Nucleus accumbens (tissue), 56 donors: ENCODE measurements at places on chromosomes 6 and 20.
A peak's percentile ranks its signal among the peaks of the same experiment; 100 is the strongest.

DNA sequence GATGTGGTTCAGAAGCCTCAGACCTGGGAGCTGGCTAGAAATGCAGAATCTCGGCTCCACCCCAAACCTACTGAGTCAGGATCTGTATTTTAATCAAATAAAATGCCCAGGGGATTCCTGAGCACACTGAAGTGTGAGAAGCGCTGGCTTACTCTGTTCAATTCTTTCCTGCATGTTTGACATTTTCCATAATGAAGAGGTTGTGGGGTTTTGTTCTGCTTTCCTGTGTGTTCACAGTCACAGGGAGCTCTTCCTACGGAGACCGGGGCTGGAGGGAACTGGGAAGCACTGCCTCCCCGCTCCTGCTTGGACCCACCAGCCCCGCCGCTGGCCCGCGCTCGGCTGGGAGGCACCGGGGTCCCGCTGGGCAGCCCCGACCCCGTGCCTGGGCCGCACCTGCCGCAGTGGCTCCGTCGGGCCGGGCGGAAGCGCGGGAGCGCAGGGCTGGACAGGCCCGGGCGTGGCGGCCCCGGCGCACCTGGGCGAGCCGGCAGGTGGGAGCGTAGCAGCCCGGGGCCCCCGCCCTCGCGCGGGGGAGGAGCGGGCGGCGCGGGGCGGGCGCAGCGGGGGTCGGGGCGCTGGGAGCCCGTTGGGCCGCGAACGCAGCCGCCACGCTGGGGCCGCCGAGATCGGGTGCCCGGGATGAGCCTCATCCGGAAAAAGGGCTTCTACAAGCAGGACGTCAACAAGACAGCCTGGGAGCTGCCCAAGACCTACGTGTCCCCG lies at the start of gene MAPK13:
Gene MAPK13 (plus strand): TSS at position 573 of the 726 bp plus-strand sequence. CDS start 70 bp downstream, at position 643.
- no peak for DNase-seq

DNA sequence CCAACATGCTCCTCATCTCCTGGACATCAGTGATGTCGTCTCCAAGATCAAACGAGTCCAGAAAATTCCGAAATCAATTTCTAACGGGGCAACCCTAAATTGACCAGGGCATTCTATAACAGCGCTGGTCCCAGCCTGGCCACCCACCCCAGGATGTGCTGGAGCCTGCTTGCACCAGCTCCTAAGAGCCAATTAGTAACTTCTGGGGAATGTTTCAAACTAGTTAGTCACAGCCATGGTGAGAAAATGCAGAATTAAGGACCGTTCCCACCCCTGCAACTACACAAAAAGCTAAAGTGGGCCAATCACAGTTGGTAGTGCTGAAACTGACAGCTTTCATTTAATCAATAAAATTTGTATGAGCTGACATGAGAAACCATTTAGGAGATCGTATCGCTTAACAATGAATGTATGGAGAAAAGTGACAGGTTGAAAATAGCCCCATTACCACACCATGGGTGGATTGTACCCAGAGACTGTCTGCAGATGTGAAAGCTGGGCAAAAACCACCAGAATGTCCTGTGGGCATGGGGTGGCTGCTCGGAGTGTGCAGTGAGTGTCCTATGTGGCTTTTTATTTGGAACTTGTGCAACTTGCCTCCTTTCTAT lies 165.7 kb upstream of the AFDN start:
- DNase-seq, result no peak

DNA sequence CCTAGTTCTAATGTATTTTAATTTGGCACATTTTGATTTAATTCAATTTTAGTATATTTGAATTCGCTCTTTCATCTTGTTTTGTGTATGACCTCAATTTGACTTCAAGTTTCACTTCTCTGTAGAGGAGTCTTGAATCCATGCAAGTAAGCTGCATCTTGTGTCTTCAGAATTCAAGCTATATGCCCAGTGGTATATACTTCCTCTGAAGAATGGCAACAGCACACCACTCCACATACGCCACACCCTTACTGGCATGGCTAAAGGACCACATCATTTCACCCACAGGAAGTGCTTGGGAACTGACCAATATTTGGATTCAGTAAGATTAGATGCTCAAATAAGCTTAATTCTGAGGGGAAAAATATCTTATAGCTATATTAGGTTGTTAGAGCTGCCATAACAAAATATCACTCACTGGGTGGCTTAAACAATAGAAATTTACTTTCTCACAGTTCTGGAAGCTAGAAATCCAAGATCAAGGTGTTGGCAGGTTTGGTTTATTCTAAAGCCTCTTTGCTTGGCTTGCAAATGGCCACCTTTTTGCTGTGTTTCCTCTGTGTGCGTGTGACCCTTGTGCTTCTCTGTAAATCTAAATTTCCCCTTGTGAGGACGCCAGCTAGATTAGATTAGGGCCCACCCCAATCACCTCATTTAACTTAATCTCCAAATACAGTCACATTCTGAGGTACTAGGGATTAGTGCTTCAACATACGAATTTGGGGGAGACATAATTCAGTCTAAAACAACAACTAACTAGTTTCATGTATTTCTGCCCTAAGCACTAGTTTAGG lies 2.8 kb upstream of the ASF1A start:
- DNase-seq, result no peak

- peak; percentile 25 for DNase-seq
Measured at GRCh38 chr20:59955131-59955796, 3.0 kb upstream of the CDH26 start.

GRCh38 chr6:136720045-136720770 lies 72.1 kb downstream of the MAP3K5 start:
- DNase-seq, result no peak

- no peak for DNase-seq
Measured at GRCh38 chr6:40947876-40948526, 91.0 kb downstream of the UNC5CL start.

- DNase-seq, result no peak
Measured at GRCh38 chr6:34359418-34360158, 32.9 kb downstream of the NUDT3 start.

GRCh38 chr20:1975291-1975690 lies 18.6 kb downstream of the PDYN start:
- no peak for DNase-seq

DNA sequence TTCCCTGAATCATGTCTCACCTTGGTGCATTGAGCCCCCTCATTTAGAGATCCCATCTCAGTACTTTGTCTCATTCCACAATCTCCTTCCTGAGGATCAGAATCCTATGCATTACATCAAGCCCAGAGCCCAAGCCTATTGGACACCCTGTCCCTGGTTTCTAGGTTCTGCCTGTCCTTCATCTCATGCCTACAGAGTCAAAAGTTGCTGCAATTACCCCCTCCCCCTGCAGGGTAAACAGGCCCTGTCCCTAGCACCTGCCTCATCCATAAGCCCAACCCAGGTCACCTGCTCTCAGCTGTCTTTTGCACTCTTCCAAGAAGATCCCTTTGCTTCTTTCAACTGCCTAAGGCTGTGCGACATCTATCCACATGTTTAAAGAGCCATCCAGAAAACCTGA lies 93.9 kb downstream of the SPTLC3 start:
- no peak for DNase-seq

DNA sequence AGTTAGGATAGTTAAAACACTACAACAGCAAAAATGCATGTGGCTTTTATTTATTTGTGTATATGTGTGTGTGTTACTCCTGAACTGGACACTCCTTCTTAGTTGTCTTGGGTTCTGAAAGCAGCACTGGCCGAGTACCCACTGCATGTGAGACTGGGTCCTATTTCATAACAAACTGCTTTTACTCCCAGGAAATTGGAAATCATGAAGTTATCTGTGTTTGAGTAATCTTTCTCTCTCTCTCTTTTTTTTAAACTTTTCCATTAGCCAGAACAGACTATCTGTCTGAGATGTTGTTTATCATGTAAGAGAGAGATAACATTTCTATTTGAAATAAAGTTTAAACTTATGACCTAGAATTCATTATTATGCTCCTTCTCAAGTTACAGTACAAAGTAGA lies 110.4 kb downstream of the LIN28B start:
- DNase-seq, result no peak

DNA sequence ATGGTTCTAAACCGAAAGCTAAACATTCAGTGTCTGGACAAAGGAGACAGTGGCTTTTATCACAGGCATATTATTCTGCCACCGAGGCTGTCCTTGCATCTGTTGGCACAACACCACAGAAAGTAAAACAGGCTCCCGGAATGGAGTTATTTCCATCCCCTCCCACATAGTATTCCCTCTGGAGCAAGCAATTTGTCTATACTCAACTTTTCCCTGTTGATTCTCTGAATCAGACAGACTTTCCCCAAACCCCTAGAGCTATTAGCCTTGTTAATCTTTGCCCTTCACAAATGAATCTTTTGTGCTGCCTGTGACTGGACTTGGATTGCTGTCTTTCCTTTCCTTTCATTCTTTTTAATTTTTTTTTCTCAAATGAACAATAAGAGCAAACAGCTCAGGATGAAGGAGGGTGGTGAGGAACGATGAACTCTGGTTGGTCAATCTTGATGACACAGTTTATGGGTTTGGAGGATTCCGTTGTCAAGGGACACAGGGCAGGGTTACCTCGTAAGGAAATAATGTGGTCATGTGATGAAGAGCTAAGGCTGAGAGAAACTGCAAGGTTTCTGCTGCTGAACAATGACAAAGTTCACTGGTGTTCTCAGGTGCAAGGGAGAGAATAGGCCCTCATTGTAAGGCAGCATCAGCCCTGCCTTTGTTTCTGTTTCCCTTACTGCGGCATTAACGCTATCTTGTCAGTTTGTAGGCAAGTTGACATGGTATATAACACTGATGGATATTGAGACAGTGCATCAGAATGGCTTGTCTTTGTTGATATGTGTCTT lies 275.0 kb upstream of the BMP2 start:
- DNase-seq, result no peak

DNA sequence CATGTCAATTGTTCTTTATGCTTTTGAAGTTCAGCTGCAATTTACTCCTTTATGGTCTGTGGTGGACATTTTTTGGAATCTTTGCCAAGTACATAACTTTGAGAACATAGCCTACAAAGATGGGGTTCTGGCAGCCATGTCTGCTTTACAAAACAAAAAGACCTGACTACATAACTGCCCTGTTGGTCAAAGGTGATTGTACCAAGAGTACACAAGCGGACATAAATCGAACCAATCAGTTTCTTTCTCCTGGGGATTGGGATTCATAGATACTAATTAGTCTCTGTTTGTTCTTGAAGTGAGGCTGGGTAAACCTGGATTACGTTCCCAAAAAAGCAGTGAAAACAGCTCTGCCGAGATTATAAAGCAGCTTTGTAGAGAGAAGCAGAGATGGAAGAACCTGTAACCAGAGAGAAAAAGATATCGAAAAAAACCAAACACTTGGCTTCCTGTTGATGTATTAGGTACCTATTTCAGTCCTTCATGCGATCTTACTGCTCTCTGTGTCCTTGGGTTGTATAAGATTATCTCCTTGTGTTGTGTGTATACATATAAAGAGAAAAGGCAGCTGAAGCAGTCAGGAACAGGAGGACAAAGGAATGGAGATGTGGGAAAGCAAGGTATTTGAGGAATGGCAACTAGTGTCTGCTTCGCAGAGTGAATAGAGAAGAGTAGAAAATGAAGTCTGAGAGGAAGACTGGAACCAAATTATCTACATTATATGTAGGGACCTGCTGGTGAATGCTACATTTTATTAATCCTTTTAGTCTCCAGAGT lies 2.7 kb upstream of the ZFAND3 start:
- no peak for DNase-seq
